Hematopoietic multipotent progenitor cell treated with erythropoietin and hydrocortisone succinate and interleukin-3 and kit ligand, for 17 days (in vitro differentiated cells): ENCODE measurements at places on chromosomes 16 and 17.

GRCh38 chr17:70313086-70313852 is 143.9 kb downstream of the KCNJ2 start:
- DNase-seq, result no peak

- no peak for DNase-seq
These were observed 5.6 kb upstream of the TBX2 start for GRCh38 chr17:61393904-61394629.

- no peak for DNase-seq
These were observed 5.1 kb downstream of the CLEC16A start for GRCh38 chr16:10949424-10949970.

GRCh38 chr16:4994719-4995434 is 36.7 kb downstream of the SEC14L5 start:
- DNase-seq, result no peak

- no peak for DNase-seq
These were observed 96.5 kb downstream of the GOSR1 start for GRCh38 chr17:30573603-30574175.

DNA sequence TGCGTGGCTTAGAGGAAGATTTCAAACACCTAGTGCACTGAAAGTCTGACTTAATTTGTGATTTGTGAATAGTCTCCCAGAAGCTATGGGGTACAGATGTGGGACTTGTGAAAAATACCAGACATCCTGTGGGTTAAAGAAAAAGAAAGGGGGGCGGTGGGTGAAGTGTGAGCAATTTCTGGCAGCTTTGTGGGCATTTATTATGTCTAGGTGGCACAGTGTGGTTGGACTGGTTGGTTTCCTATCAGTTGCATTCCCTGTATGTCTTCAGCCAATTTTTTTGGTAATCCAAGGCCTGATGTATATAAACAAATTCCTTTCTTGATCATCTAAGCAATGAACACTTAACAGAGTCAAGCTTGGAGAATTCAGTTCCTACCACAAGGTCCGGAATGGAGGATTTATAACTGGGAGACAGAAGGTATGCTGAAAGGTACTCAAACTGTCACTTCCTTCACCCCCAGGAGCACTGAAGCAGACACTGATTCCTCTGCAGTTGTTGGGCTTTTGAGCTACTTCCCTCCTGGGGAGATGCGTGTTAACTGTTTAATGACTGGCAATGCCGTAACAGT is 211.6 kb downstream of the WWOX start:
- no peak for DNase-seq

DNA sequence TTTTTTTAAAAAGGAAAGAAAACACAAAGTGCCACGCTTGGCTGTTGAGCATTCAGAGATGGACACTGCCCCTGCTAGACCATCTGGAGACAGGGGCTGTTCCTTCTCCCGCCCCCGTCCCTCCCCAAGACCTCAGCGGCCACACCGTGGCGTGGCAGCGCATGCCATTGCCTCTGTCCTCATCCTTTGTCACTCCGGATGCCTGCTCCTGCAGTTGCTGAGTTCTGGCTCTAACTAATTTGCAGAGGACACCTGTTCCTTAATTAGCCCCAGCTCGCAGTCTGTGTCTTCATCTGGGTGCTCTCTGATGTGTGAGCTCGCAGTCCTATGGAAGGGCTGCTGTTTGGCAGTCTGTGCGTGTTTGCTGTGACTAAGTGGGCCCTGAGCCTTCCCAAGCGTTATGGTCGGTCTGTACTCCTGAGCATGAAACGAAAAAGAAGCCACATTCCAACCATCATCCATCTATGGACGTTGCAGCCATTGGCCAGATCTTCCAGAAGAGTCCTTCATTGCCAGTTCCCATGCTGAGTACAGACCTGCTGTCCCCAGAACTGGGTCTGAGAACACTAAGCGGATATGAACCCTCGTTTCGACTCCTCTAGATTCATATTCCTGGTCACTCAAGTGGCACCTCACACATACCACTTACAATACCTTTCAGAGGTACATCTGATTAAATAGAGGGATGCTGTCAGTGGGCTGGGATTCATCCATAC is 40.9 kb upstream of the NAT9 start:
- DNase-seq, result no peak

DNA sequence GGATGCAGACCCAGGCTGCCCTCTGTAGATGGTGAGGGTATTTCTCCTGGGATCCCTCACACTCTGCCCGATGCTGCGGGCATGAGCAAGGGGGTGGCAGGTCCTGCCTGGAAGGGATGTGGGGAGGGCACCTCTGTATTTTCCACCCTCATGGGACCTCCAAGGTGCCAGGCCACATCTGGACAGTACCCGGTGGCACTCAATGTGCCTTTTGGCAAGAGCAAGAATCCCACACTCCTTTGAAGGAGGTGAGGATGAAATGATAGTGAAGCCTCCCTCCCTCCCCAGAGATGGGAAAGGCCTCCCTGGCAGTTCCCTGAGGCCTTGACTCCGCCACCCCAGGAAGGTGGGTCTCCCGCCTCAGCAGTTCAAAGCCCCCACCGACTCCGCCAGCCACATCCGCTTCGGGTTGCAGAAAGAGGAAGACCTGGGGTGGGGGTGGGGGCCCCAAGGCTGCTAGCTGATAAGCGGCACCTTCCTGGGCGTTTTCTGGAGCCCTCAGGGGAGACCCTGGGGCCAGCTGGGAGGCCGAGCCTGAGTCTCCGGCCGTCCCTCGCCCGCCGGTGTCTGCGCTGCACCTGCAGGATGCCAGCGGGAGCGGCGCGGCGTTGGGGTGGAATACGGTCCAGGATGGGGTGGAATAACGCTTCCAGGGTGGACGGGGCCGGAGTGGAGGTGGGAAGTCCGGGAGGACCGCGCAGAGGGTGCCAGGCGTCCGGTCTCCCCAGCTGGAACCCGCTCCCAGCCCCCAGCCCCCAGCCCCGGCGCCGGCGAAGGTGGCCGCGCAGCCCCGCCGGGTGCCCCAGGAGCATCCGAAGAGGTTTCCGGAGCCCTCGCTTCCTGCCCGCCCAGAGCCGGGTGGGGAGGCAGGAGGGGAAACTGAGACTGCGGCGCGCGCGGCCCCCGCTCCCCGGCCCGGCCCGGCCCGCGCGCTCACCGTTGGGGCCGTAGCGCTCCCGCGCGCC is 718 bp downstream of the ATP2A3 start:
- DNase-seq, result no peak

DNA sequence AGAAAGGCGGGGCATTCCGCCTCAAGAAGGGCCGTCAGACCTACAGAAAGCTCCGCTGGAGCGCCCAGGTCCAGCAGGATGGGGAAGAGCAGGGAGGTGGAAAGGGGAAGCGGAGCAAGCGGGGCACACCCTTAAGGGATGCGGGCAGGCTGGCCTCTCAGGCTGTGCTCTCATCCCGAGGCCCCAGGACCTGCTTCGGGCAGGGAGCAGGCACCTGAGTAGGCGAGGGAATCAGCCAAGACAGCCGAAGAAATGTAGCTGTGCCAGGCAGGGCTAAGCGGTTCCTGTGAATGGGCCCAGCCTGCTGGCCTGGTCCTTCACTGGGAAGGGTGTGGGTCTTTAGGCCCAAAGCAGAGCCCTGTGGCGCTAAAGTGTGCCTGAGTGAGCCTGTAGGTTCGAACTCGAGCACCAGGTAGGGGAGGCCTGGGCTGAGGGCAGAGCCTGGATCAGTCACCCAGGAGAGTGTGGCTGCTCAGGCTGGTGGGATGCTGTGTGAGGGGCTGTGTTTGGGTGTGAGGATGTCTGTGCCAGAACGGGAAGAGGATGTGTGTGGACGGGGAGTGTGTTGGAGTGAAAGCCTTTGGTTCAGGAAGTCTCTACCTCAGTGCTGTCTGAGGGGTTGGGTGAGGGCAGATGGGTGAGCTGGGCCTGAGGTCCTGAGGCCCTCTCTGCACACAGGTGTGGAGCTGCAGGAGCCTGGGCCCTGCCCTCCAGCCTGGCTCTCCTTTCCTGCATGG is 3.3 kb downstream of the TBX4 start:
- no peak for DNase-seq

DNA sequence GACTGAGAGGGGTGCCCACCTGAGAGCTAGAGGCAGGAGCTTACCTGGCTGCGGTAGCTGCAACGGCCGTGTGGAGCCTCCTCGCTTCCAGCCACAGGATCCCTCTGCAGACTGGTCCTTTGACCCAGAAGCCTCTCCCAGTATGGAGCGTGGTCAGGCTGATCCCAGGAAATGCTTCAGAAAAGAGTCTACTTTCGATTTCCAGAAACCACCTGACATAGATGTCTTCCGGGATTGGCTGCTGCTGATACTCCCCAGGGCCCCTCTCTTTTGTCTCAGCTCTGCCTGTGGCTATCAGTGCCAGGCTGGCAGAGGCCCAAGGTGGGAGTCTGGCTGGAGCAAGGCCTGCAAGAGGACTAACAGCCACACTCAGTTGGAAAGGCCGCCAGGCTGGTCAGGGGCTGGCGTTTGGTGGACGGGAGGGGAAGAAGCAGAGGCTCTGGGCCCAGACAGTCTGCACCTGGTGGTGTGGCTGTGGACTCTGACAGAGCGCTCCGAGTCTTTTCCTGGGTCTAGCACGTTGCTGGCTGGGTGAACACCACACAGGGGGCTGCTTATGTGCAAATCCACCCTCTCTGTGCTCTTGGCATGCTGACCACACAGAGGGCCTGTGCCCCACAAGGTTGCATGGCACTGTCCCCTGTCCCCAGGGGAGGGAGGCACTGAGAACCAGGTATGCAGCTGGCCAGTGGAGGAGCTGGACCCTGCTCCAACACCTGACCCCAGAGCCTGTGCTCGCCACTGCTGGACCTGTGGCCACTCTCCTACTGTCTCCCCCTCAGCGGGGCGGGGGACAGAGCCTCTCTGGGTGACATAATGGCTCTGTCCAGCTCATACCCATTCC is at the start of gene LGALS3BP:
Gene LGALS3BP (minus strand): TSS at position 144 of the 844 bp plus-strand sequence. CDS start 2,732 bp downstream, outside the sequence.
- DNase-seq, result no peak

GRCh38 chr17:65196617-65197016 is 59.4 kb downstream of the RGS9 start:
- no peak for DNase-seq

DNA sequence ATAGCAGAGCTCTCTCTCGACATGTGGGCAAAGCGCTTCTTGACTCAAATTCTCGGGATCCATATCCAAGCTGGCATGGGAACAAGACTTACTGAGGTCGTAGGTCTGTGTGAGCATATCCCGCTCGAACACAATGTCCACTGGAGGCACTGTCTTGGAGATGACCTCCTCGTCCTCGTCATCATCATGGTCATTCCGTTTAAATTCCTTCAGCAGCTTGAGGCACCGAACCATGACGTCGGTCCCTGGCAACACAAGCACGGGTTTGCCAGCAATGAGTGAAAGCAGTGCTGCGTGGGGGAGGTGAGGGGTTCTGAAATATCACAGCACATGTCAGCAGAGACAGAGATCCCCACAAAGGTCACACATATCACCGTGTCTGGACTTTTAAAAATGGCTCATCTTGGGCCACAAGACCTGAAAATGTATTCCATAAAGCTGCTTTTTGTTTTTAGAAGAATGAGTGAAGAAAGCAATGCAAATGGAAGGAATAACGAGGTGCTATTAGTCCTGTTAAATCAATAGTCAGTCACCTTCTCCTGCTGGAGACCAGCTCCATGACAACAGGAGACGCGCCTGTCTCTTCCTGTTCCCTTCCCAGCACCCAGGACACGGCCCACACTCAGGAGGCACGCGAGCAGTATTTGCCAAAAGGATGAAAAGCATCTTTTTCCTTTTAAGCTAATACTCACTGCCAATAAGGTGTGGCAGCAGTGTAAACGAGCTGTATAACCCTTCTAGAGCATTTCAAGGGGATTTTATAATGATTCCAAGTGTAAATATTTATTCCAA is 37.9 kb downstream of the GTF3C1 start:
- no peak for DNase-seq

GRCh38 chr17:34015253-34015652 is 239.8 kb upstream of the CCL2 start:
- DNase-seq, result no peak

DNA sequence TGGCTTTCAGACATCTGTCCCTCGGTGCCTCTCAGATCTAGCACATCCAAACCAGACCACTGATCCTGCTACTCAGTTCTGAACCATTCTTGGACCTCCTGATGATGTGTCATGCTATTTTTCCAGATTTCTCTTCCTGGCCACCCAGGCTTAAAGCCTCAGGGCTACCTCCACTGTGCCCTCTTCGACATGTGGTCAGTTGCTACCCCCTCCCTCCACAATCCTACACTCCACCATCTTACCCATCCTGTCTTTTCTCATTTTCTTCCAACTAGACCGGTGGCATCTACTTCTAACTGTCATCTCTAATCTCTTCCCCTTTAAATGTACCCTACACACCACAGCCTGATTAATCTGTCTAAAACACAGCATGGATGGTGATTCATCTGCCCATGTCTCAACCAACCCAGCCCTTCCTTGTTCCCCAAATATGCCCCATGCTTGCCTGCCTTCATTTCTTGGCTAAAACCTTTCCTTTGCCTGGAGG is 478.6 kb downstream of the SLC39A11 start:
- no peak for DNase-seq

GRCh38 chr17:21029036-21029435 is 13.8 kb downstream of the USP22 start:
- DNase-seq, result no peak

DNA sequence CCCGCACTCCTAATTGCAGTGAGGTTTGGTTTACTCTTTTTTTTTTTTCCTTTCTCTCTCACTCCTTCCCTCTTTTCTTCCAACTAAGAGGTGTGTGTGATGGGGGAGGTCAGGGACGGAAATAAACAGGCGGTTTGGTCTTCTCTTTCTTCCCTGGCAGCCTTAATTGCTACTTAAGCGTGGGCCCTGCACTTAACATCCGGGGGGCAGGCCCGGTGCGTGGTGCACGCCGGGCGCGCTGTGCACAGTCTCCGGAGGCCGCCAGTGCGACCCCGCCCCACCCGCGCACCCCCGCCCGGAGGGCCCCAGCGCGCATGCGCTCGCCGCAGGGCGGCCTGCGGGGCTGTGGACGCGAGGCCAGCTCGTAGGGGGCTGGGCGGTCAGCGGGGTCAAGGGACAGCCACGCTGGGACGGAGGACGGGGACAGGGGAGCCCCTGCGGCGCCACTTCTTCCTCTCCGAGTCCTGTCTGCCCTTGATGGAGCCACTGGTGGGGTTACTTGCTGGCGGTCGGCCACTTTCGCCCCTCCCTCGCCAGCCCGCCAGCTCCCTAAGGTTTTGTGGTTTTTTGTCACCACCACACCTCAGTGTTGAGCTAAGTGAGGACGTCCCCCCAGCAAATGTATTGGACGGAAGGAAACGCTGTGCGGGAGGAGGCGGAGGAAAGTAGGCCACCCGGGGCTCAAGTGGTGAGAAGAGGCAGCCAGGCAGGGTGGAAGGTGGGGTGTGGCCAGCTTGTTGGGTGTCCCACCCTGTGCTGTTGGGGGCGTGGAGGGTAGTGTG is 120.9 kb downstream of the MRM1 start:
- DNase-seq, result peak; percentile 61
